ENCODE measurements at places on chromosomes 5 and 9. TPM values are rescaled to one million over a fixed set of nuclear protein-coding genes. Genes with fewer than 3 reads are reported as not detected.

GRCh38 chr5:652773-653350 is 40.3 kb downstream of the TPPP start:
- no peak for DNase-seq

DNA sequence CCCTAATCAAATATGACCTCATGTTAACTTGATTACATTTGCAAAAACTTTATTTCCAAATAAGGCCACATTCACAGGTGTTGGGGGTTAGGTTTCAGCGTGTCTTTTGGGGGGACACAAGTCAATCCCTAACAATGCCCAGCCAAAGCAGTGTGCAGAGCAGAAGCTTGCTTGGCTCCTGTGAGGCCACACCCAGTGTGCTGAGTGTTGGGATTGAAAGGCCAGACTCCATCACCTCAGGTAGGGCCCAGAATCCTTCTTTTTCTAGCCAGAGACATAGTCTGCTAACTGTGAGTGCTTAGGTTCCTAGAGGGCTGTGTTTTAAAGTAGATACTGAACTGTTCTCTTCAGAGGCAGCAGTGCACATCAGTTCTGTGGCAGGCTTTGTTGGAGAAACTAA is 27.9 kb downstream of the KDM4C start:
- no peak for DNase-seq

ANKRD33B gene
- total RNA-seq: 3.3 TPM

PPP6C gene
- total RNA-seq: 36.9 TPM

- DNase-seq: no peak
Observed at GRCh38 chr5:35151146-35151920, 79.0 kb downstream of the PRLR start.

Data from ureter (tissue), 1 donor.